ENCODE measurements at places on chromosomes 16 and 17.

DNA sequence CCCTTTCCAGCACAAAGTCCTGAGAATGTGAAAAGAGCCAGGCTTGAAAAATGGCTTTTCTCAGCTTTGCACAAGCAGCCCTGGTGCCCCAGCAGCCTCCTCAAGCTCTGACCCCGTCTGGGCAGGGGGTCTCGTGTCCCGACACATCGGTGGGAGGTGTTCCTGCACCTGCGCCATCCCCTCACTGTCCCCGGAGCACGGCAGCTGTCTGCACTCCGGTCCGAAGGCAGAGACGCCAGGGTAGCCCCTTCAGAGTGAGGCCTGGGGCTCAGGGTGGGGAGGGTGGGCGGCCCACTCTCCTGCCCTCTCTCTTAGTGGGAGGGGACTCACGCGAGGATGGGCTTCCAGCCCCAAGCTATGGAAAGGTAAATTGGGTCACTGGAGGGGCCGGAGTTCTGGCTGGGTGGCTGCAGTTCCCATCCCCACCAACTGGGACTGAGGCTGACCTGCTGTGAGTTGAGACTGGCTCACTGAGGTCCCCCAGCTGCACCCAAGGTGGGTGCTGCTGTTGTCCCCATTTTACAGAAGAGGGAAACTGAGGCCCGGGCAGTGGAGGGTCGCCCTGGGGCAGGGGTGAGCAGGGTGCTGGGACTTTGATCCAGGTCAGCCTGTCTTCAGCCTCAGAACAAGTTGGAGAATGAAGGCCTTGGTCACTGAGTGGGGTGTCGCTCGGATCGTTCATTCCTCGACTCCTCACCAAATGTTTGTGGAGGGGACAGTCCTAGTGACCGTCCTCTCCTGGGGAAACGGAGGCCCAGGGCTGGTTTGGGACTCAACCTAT lies 2.3 kb upstream of the BAIAP3 start:
- DNase-seq, result no peak

DNA sequence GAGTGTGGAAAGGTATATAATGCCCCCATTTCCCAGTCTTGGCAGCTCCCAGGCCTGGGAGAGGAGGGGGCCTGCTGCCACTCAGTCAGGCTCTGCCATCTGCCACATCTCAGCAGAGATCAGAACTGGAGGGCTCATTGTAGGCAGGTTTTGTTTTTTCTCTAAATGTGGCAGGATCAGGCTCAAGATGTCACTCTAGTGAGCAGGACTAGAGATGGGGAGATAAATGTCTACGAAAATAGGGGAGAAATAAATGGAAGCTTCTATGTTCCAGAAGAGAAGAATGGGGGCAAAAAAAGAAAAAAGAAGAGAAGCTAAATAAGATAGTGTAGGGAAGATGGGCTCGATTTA lies 13.9 kb downstream of the NXPH3 start:
- DNase-seq, result no peak

DNA sequence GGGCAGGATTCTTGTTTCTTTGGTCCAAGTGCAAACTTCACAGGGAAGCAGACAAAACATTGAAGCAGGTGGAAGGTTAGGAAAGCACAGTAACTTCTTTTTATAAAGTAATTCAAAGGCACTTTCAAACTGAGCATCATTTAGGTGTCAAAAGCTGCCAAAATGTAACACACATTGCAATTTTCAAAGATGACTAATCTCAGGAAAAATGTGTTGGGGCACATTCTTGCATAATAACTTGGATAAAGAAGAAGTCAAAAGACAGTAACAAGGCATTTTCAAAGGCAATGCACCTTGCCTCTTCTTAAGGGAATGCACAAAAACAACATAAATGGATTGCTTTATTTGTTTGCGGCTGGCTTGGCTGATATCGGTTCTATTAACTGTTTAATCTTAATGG lies 3.6 kb downstream of the KCNJ2 start:
- no peak for DNase-seq

DNA sequence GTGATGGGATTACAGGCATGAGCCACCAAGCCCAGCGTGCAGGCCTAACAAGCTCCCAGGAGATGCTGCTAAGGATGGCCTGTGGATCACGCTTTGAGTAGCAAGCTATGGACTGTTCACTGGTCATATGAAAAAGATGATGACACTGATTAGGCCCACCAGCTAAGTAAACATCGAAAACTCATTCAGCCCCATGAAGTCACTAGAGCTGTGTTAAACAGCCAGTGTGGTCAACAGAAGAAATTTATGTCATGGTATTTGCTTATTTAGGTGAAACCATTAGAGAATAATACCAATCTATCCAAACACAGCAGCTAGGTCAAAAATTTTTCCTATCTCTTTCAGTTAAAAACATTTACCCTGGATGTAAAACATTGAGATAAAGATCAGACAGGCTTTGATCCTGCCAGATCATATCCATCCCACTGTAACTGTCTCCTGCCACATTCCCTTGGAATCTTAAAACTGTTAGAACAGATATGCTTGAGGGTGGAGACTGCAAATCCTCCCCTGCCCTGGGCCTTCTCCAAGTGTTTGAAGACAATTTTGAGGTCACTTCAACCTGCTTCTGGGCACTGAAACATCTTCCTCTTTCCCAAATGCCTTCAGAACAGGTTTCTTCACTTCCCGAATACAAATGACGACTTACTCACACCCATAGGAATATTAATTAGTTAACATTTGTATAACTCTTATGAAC lies 30.9 kb downstream of the HOXB1 start:
- no peak for DNase-seq

DNA sequence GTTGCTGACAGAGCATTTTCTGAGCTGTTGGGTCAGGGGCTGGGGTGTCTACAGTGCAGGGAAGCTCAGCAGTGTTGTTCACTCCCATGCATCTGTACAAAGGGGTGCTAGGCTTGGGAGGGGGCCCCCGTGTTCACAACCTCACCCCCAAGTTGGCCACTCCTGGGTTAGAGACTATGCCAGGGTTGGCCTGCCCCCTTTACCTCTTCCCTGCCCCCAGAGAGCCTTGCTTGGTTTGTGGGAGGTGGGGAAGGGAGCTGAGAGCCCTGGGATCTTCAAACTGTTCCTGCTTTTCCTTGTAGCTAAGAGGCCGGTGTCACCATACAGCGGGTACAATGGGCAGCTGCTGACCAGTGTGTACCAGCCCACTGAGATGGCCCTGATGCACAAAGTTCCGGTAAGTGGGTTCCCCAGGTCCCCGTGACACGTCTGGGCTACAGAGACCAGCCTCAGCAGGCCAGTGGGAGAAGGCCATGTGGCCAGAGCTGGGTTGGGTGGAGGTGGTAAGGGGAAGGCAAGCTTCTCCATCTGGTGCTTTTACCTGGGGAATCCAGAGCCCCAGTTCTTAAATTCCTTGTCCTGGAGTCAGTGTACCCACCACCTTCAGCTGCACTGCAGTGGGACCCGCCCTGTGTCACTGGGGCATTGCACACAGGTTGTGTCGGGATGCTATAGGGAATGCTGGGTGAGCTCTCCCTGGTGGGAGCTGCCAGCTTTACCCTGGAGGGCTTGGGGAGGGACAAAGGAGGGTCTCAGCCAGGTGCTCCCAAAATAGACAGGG lies 11.8 kb downstream of the GPRC5C start:
- DNase-seq, result no peak

DNA sequence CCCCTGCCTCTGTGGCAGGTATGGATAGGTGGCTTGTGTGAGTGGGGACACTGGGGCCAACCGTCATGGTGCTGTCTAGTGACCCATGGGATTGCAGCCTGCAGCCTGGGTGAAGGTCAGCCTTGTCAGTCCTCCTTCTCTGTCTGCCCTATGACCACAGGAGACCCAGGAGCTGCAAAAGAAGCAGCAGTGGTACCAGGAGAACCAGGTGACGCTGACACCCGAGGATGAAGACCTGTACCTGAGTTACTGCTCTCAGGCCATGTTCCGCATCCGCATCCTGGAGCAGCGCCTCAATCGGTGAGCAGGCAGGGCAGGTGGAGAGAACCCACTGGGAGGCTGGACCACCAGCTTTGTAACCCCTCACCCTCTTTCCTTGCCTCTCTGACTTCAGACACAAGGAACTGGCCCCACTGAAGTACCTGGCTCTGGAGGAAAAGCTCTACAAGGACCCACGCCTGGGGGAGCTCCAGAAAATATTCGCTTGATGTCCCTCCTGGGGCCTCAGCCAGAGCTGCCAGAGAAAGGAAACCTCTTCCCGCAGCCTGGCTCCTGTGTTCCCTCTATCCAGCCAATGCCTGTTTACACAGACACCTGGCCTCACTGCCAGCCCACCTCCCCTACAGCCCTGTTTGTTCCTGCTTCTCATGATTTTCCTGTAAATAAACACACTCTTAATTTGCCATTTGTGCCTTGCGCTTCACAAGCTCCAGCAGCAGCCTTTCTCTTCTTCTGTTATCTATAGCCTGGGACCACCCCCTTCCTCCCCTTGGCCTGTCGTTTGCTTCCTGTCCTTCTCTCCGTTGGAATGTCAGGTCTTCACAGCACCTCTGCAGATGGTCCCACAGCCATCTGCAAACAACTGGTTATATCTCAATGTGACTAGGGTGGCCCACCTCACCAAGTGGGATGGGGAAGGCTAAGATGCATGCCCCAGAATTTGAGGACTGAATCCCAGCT lies 4.5 kb upstream of the KATNB1 start:
- no peak for DNase-seq

GRCh38 chr16:48123104-48123788 lies 32.5 kb downstream of the ABCC12 start:
- peak; percentile 63 for DNase-seq

DNA sequence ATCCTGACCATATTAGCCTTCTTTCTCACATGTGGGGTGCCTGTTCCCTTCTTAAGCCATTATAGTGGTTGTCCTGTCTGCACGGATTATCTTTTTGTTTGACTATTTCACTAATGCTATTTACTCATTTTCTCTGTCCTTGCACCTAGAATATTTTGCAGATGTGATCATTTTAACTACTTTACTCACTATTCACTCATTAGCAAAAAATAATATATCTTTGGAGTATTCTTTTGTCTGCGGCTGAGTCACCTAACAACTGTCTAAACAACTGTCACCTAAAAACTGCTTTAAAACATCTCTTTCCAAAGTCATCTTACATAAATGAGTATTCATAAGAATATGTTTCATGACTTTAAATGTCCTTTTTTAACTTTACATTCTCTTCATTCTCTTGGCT lies 87.4 kb downstream of the KCNJ2 start:
- no peak for DNase-seq

- no peak for DNase-seq
Measured at GRCh38 chr17:33096161-33096560, 104.5 kb downstream of the SPACA3 start.

- DNase-seq, result no peak
Measured at GRCh38 chr17:81419319-81419885, 24.1 kb downstream of the BAHCC1 start.

GRCh38 chr16:67539691-67540635 lies 11.3 kb downstream of the RIPOR1 start:
- no peak for DNase-seq

DNA sequence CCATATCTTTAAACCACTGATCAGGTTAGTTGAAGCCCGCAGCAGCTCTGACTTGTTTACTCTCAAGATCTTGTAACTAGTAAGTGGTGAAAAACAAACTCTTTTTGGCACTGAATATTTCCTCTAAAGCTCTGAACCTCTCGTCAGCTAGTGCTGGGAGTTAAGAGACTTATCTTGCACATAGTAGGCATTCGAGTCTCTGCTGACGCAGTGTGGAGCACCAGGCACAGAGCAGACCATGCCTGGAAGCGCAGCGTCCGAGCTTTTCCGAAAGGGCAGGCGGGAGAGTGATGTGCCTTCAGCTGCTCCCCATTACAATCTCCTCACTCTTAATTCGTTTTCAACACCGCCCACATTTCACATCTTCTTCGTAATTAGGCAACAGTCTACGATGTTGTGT lies 63.0 kb downstream of the SMG6 start:
- DNase-seq, result no peak

DNA sequence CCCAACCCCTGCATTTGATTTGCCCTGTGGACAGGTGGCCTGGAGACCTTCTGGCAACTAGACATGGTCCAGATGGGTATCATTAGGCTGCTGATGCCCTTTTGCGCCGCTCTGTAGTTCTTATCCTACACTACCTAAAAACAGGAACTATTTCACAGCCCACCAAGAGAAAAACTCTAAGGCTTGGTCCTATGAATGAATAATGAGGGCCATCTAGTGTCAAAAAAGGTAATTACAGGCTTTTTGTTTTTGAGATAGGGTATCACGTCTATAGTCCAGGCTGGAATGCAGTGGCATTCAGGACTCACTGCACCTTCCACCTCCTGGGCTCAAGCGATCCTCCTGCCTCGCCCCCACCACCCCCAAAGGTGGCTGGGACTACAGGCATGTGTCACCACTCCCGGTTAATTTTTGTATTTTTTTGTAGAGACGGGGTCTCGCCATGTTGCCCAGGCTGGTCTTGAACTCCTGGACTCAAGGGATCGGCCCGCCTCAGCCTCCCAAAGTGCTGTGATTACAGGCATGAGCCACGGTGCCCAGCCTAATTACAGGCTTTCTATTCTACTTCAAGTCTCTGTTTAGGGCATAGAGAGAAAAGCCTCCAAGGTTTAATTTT lies 20.9 kb downstream of the COIL start:
- no peak for DNase-seq

DNA sequence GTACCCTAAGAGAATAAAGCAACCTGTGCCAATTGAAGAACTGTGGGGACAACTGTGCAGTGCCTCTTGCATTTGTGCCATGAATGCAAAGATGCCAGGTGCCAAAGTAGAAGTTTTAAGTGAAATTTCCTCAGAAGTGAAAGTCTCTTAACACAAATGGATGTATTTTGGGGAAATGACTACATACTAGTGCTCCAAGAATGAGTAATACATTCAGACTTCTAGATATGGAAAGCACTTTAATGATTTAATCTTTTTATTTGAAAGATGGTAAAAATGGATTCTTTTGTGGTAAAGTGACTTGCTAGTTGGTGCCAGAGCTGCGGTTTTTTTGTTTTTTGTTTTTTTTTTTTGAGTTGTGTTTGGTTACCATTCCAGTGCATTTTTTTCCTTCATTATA lies 15.0 kb downstream of the UTP18 start:
- DNase-seq, result no peak

DNA sequence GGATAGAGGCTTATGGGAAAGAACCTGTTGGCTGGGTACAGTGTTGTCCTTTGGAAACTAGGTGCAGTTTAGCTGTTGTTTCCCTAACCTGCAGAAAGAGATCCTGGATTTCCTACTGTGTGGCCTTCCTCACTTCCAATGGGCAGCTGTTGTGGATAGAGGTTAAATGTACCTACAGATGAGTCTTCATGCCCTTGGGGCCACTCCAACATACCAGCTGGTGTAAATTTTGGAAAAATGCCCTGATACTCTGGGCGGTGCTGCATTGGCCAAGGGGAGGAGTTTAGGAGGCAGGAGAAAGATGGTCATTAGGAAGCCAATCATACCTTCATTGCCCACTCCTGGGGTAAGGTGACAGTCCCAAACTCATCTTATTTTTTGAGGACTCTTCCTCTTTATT lies 70.2 kb downstream of the SNX11 start:
- DNase-seq, result no peak

All from stimulated activated CD4-positive, alpha-beta T cell treated with anti-CD3 and anti-CD28 coated beads, Interleukin-4, amount 100 ng/mL, for 4 hours (primary cell).